ENCODE measurements at places on chromosomes 4 and X. TPM values are rescaled to one million over a fixed set of nuclear protein-coding genes. Genes with fewer than 3 reads are reported as not detected.

DNA sequence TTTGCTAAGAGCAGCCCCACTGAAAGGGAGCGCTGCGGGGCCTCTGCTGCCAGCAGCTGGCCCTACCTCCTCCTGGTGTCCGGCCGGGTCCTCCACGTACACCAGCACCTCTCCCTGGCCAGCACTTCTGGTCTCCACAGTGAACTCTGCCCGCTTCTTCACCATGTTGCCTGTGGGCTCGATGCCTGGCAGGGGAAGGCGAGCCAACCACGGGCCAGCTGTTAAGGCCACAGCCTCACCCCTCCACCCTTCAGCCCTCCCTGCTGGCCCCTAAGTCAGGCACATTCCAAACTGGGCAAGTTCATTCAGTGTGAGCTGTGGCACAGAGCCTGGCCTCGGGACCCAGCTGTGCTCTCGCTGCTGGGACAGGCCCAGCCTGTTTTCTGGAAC is 7.8 kb downstream of the FLNA start:
- DNase-seq = no peak

GRCh38 chr4:7007944-7008343 is 35.2 kb upstream of the TADA2B start:
- DNase-seq = no peak

Gene SSX1
- not detected for total RNA-seq

GRCh38 chr4:117001077-117001476 is 84.3 kb downstream of the TRAM1L1 start:
- DNase-seq = no peak

DNA sequence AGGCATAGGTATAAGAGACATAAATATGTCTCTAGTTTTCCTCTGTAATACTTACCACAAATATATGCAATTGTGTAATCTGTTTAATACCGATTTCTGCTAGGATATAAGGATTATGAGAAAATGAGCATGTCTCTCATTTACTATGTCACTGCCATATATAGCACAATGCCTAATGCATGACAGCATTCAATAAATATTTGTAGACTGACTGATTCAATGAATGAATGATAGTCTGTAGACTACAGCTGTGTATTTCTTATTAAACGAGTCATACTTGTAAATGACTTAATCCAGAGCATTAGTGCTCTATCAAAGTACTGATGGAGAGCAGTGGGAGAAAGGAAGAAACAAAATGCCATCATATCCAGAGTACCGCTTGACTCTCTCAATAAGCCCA is 175.6 kb downstream of the PPP3CA start:
- DNase-seq = no peak

Gene ZFYVE28
- 5.7 TPM for total RNA-seq

Gene FMR1NB
- total RNA-seq = not detected

GRCh38 chrX:11663875-11664210 is 1.9 kb downstream of the ARHGAP6 start:
- DNase-seq = no peak

Gene RASGEF1B
- total RNA-seq = 40.9 TPM

Gene PPEF1
- total RNA-seq = 2.1 TPM

DNA sequence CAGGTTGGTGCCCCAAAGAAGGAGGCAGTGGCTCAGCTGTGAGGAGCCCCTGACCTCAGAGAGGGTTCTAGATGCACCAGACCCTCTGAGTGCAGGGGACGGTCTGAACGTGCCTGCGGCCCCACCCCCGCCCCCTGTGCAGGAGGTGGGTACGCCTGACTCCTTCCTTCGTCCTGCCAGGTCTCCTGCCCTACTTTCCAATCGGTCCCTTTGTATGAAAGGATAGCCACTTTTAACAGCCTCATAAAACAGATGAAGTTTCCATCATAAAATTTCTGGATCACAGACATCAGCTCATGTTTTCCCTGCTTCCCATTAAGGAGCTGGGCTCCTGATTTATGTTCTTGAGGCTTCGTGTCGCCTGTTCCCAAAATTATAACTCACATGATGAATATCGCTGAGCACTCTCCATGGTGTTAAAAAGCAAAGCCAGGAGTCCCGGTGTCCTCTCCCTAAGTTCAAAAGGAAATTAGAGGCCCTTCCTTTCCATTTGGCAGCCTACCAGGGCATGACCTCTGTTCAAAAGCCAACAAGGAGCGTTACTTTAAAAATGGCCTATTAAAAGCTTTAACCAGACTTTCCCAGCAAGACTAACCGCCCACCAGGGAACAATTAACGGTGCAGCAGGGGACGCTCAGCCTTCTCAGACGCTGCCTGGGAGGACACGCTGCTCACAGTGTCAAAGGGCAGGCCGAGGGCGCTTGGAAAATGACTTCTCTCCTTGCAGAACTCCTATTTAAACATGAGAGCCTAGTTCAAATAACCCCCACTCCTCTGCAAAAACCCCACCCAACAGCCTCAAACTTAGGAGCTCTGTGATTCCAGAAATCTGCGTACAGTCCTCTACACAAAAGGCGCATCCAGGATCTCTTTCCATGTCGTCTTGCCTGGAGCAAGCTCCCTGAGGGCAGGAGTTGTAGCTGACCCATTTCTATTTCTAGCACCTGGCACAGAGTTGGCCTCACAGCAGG is 181.9 kb downstream of the AFAP1 start:
- DNase-seq = no peak

DNA sequence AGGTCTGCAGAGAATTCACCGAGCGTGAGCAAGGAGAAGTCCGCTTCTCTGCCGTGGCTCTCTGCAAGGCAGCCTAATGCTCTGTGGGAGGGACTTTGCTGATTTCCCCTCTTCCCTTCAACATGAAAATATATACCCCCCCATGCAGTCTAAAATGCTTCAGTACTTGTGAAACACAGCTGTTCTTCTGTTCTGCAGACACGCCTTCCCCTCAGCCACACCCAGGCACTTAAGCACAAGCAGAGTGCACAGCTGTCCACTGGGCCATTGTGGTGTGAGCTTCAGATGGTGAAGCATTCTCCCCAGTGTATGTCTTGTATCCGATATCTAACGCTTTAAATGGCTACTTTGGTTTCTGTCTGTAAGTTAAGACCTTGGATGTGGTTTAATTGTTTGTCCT is 11.3 kb downstream of the UCHL1 start:
- no peak for DNase-seq

- no peak for DNase-seq
Observed at GRCh38 chrX:152025656-152026440, 51.4 kb upstream of the GABRE start.

GRCh38 chr4:87209182-87209581 is 11.2 kb downstream of the KLHL8 start:
- DNase-seq = no peak

- no peak for DNase-seq
Observed at GRCh38 chr4:39932776-39933402, 44.8 kb downstream of the PDS5A start.

Gene SMARCA5
- total RNA-seq = 93.5 TPM

Gene ESX1
- not detected for total RNA-seq

Gene PDCL2
- not detected for total RNA-seq

- DNase-seq = no peak
Observed at GRCh38 chrX:150525061-150525919, 43.1 kb upstream of the MTM1 start.

- no peak for DNase-seq
Observed at GRCh38 chrX:130402208-130402684, 459 bp downstream of the RBMX2 start.

Gene PCSK1N
- 35.7 TPM for total RNA-seq

Gene OTC
- not detected for total RNA-seq

GRCh38 chr4:184489771-184490170 is 15.4 kb upstream of the IRF2 start:
- DNase-seq = no peak

Gene F8A2
- total RNA-seq = not detected

Gene OTUD6A
- not detected for total RNA-seq

DNA sequence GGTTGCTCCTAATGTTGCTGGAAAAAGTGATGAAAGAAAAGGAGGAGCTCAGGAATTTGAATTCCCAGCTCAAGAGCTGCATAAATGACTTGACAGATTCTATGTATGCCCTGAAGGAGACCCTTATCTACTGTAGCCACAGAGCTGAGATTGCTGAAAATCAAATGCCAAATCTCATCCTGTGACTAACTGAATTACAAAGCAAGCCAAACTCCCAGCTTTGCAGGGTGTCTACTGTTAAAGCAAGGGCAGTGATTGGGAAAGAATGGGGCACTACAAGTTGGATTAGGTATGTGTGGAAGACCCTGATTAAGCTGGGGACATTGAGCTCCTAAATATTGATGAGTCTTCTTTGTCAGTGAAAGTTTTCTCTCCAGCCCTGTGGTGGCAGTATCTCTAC is 20.8 kb upstream of the SMIM9 start:
- DNase-seq = no peak

Data from cerebellum (tissue), 4 donors.